Hypothalamus (tissue), 51 donors: ENCODE measurements at places on chromosomes 7 and 10.
A peak's percentile ranks its signal among the peaks of the same experiment; 100 is the strongest.

GRCh38 chr7:131067220-131067619 lies 260.5 kb upstream of the MKLN1 start:
- no peak for DNase-seq

- no peak for DNase-seq
Measured at GRCh38 chr10:127150136-127150535, 46.3 kb downstream of the INSYN2A start.

GRCh38 chr7:30815951-30816644 lies 44.9 kb downstream of the MINDY4 start:
- DNase-seq, result no peak

DNA sequence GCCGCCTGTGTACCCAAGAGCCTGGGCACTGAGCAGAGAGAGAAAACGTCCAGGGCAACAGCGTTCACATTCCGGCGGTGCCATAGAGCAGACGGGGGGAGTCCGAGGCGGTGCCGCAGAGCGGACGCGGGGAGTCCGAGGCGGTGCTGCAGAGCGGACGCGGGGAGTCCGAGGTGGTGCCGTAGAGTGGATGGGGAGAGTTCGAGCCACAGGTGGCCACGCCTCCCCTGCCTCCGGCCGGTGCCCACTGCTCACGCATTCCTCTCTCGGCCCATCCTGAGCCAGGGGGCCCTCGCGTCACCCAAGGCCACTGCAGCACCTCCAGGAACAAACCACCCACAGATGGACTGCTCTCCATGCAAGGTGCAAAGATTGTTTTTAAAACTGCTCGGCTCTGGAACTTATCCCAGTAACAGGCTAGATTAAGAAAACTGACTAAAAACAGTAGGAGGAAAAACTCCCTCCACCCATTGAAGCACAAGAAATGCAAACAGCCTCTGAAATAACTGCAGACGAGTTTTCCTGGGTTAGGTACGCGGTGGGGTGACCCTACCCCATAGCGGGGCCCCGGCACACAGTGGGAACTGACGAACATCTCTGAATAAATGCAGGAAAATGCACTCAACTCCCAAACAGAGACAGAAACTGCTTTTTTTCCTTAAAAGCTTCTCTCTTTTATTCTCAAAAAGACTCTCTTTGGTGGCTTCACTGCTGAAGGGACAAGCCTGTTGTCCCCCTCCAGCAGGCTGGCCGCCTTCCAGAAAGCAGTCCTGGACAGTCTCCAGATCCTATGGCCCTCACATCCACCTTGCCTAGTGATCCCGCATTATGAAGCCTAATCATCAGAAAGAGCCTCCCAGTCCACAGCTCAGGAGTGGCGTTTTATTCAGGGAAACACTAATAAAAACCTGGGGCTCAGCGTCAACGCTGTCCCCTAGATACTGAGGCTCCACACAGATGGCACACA lies 55.9 kb downstream of the DIP2C start:
- DNase-seq, result peak; percentile 57

- no peak for DNase-seq
Measured at GRCh38 chr7:95676691-95677090, 80.4 kb upstream of the PDK4 start.

- no peak for DNase-seq
Measured at GRCh38 chr7:46625032-46625431, 704.0 kb upstream of the IGFBP3 start.

DNA sequence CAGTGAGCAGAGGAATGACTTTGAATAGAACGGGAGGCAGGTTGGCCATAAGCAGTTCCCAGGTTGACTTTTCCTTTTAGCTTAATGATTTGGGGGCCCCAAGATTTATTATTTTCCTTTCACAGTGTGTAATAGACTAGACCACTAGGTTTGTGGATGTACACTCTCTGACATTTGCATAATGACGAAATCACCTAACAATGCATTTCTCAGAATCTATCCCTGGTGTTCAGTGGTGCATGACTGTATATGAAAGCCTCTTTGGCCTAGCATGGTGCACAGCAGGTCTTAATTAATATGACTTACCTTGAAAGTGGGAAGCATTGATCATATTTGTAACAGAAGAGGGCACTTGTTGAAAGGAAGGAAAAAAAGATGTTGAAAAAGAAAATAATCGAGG lies 761.9 kb downstream of the TYW1 start:
- DNase-seq, result no peak

- no peak for DNase-seq
Measured at GRCh38 chr10:13871011-13871410, 284.2 kb downstream of the PRPF18 start.

DNA sequence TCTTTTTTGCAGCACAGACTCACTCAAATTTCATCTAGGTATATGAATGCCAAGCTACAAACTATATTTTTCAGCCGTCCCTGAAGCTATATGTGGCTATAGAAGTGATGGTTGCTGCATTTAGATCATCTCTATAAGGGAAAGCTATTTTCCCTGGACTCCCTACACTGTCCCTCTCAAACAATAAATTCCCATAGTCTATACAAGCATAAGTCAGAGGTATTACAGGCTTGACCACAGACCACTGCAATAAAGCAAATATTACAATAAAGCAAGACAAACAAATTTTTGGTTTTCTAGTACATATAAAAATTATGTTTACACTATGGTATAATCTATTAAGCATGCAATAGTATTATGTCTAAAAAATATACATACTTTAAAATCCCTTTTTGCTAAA lies 1015.5 kb upstream of the LRRN3 start:
- no peak for DNase-seq

DNA sequence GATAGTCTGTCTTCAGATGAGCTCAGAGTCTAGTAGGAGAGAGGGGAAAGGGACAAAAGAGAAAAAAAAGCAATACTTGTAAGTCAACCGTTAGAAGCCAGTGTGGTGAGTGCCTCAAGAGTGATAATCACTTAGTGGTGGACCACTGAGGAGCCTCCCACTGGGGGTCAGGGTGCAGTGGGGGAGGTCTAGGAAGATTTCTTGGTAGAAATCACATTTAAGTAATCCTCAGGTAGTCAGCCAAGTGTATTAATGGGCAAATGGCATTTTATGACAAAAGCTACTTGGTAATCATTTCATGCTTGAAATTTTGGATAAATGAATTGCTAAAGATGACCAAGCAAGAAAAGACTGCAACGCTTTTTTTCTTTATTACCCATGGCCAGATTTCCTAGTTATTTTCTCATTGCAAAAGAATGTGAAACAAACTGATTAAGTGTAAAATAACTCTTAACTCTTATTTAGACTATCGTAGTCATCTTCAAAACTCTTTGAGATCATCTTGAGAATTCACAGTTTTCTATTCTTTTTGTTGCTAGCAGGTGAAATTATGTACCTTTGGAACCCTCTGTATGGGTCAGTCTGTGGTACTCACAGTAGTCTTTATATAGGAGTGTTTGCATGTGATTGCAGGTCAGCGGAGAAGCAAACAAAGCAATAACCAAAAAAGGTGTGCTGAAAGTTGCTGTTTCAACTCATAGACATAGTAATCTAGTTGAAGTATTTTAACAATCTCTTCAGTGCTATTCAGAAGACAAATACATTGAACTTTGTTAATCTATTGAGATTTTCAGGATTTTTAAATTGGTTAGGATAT lies 63.9 kb downstream of the PPP1R9A start:
- DNase-seq, result no peak

GRCh38 chr10:16799621-16800020 lies 17.6 kb downstream of the RSU1 start:
- DNase-seq, result no peak

DNA sequence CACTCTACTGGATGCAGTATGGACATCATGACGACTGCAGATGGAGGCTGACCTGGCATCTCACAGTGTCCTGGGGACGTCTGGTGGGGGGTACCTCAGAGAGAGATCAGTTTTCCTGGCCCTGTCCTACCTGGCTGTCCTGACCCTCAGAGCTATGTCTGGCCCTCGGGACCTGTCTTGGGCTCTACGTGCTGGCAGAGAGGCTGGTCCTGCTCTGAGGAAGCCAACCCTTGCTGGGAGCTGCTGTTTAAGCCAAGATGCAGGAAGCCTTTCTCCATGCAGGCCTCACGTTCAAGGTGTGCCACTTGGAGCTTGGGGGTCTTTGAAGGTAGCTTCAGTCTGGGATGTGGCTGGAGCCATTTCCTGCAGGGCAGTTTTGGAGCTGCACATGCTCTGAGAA lies 42.1 kb upstream of the CXCL12 start:
- DNase-seq, result no peak

- DNase-seq, result no peak
Measured at GRCh38 chr10:97332591-97333350, 1.8 kb downstream of the FRAT2 start.

- DNase-seq, result no peak
Measured at GRCh38 chr7:138748666-138749065, 47.5 kb upstream of the SVOPL start.

DNA sequence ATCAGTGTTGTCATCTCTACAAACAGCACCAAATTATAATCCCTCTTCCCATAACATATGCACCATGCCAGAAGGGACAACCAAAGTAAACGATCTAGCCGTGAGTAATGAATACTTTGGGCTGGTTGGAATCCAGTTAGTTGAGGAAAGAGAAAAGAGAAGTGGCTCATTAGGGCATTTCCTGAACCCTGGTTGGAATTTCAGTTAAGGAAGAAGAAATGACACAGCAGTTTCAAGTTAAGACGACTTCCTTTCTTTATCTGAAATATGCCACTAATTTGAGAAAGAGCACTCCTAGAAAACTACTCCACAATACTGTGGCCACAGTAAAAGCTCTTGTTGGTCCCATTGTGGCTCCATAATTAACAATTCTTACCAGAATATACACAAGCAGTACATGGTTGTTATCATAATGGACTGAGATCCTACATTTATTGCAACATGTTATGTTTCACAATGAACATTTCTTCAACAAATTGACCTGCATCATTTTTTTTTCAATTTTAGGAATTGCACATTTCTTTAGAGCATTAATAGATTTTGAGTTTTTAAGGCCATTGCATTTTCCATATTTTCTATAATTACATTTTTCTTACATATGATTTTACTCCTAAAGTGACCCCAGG lies at the start of gene TFEC:
Gene TFEC, minus strand, starts transcription at position 113 of the 626 bp plus-strand sequence. CDS start 46,322 bp downstream, outside the sequence.
- DNase-seq, result no peak

- no peak for DNase-seq
Measured at GRCh38 chr10:51242393-51242792, 168.1 kb downstream of the PRKG1 start.

DNA sequence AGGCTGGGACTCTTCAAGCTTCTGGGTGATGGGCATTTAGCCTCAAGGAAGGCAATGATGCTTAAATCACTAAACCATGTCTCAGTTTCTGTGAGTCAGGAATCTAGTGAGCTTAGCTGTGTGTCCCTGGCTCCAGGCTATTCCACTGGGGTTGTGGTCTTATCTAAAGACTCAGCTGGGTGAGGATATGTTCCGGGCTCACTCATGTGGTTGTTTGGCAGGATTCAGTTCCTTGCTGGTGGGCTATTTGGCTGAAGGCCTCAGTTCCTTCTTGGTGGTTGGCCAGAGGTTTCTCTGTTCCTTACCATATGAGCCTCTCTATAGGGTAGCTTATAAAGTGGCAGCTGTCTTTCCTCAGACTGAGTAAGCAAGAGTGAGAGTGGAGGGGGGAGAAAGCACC lies 12.0 kb downstream of the EVX1 start:
- no peak for DNase-seq

DNA sequence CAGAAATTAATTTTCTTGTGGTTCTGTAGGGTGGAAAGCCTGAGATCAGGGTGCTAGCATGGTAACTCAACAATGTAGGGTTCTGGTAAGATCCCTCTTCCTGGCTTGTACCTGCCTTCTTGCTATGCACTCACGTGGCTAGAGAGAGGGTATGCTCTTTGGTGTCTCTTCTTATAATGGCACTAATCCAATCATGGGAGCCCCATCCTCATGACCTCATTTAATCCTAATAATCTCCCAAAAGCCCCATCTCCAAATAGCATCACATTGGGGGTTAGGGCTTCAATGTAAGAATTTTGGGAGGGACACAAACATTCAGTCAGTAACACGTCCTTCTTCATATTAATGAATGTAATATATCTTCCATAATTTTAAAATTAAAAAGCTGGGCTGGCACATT lies 39.6 kb upstream of the FAM133B start:
- DNase-seq, result no peak

GRCh38 chr7:40418983-40419382 lies 284.2 kb downstream of the SUGCT start:
- DNase-seq, result no peak

- DNase-seq, result no peak
Measured at GRCh38 chr10:78247821-78248220, 214.2 kb downstream of the RPS24 start.

DNA sequence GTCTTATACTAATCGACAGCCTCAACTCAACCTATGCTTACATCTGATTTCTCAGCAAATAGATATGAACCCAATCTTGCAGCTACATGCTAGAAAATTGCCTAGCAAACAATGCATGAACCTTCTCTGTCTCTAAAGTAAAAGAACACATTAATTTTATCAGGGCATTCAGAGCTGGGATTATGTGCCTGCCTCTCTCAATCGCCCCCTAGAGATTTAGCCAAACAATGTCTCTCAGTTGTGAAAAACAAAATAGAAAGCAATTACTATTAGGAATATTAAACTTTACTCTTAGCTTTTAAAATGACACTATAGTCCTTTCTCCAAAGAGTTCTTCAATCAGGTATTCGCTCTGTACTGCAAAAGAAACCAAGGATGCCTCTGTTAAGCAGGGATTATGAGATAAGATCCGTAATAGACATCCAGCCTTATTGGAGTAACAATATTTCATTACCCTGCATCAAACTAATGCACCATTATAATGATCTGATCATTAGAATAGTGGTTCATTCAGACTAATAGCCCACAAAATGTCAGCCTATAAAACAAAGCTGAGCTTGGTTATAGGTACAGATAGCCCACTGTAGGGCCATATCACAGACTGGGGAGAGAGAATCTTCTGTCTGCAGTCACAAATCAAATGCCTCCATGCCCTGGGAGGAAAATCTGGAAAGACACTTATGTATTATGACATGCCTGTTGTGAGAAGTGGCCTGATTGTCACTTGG lies 736.9 kb downstream of the PARD3 start:
- no peak for DNase-seq

DNA sequence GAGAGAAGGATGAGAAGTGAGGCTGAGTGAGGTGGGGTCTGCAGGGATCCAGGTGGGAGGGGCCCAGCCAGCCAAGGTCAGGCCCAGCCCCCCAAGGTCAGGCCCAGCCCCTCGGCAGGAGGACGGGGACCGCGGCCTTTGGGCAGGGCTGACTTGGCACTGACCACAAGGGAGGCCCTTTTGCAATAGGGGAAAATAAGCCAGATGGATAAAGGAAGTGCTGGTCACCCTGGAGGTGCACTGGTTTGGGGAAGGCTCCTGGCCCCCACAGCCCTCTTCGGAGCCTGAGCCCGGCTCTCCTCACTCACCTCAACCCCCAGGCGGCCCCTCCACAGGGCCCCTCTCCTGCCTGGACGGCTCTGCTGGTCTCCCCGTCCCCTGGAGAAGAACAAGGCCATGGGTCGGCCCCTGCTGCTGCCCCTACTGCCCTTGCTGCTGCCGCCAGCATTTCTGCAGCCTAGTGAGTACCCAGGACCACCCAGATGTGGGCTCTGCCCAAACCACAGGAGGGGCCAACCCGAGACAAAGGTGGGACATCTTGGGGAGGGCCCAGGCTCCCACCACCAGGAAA lies at the start of gene PILRA:
Gene PILRA, plus strand, starts transcription at position 227 of the 571 bp plus-strand sequence. Its CDS starts 170 bp downstream, at position 397.
- DNase-seq, result no peak

- DNase-seq, result no peak
Measured at GRCh38 chr10:33476757-33477273, 142.3 kb upstream of the NRP1 start.

- no peak for DNase-seq
Measured at GRCh38 chr7:115135769-115136410, 214.0 kb downstream of the MDFIC start.

GRCh38 chr7:119395024-119395423 lies 878.0 kb upstream of the KCND2 start:
- no peak for DNase-seq

- DNase-seq, result no peak
Measured at GRCh38 chr7:130595986-130596385, 72.6 kb downstream of the COPG2 start.

- no peak for DNase-seq
Measured at GRCh38 chr10:118868589-118868988, 113.8 kb upstream of the CACUL1 start.
